ENCODE measurements at places on chromosomes 16 and 17.

DNA sequence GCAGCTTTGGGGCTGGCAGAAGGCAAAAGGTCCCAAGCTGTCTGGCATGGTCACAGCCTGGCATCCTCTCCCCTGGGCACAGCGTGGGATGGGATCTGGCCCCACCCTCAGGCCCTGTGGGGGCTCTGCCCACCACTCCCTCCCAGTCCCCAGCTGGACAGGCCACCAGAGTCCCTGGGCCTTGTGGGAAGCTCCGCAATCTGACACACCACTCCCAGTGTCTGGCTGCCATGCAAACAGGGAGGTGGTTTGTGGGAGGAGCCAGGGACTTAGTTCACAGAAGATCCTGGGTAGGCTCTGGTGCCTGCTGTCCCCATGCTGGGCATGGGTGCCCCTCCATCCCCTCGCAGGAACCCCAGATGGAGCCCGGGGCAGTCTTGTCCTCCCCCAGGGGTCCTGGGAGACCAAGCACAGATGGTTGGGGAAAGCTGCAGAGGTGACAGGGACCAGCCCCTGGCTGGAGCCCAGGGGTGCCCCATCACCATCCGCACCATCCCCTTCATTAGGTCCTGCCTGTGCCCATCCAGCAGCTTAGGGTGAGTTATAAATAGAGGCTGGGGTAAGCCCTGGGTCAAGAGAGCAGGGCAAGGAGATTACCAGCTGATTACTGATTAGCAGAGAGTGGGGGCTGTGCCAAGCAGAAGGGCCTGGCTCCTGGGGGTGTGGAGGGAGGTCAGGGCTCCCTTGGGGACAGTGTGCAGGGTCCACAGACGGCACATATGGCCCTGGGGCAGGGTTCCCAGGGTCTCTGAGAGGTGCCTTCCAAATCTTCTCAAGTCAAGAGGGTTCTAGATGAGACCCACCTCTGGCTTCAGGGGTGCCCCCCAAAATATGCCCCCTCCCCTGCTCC, 6.2 kb downstream of the FSCN2 start:
- DNase-seq: no peak

DNA sequence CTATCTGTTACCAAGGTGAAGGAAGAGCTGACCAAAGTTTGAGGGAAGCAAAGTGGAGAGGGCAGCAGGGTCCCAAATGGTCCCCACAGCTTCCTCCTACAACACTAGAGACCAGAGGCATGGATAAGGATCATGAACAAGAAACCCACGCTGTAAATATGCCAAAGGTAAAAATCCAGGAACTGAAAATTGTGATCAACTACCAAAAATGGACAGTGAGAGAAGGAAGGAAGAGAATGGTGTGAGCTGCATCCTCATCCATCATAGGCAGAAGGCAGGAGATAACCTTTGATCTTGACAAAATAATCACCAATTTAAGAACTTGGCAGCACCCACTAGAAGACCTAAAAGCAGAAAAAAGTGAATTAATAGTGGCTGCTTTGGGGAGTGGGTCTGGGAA, 66.2 kb downstream of the CYTH1 start:
- no peak for DNase-seq

DNA sequence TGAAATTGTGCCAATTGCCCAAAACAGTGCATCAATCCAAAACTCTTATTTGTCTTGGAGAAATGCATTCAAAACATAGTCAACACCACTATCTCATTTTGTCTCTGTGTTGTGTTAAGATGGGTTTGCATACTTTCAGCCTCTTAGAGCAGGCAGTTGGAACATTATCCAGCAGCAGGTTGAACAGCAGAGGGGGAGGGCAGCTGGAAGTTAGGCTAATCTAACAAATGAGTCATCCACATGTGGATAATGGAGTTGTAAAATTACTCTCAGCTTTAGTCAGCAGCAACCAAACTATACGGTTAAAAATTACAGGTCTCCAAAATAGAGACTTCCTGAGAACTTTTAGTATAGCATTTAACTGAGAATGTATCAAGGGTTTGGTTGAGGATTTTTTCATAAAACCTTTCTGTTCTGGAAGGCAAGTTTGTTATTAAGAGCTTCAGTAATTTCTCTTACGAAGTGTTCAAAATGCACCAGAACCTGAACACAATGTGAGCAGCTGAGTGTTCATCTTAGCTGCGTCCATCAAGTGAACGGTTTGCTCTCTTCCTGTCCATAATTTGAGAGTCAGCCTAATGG, 46.3 kb downstream of the PRKCA start:
- DNase-seq: no peak

DNA sequence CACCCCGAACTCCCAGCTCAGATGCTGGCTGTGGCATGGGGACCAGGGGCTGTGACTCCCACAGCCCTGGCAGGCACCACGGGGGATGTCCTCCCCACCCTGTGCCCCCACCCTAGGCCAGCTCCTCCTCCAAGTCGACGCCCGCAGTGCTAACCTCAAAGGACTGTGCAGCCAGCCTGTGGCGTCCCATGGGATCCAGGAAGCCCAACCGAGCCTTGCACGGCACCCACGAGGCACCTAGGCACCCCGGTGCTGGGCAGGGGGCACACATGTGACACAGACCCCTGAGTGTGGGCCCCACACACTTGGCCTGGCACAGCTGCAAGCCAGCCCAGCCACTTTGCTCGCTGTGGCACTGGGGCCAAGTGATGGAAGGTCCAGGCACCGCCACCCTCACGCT, 3.9 kb downstream of the GCGR start:
- DNase-seq: no peak

GRCh38 chr17:9729735-9730420, 61.5 kb downstream of the DHRS7C start:
- DNase-seq: no peak

GRCh38 chr17:79871131-79871530, 31.9 kb upstream of the CBX4 start:
- no peak for DNase-seq

GRCh38 chr16:69863401-69864281, 87.5 kb upstream of the CLEC18A start:
- no peak for DNase-seq

DNA sequence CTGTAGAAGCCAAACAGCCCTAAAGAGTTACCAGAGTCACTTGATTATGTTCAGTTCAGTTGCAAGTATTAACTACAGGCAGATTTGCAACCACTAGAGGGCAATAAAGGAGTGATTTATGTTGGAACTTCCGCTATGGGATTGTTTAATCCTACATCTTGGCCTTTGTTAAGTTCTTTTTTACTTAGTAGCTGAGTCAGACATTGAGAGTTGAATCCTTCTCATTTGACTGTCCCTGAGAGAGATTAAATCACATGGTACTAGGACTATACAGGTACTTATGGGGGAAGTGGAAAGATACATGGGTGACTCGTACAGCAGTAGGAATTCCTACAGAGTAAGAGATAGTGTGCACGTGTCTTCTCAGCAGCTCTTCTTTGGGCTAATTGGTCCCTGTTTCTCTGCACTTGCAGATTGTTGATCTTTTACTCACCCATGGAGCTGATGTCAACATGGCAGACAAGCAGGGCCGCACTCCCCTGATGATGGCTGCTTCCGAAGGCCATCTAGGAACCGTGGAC, 40.3 kb downstream of the CYB561 start:
- DNase-seq: no peak

DNA sequence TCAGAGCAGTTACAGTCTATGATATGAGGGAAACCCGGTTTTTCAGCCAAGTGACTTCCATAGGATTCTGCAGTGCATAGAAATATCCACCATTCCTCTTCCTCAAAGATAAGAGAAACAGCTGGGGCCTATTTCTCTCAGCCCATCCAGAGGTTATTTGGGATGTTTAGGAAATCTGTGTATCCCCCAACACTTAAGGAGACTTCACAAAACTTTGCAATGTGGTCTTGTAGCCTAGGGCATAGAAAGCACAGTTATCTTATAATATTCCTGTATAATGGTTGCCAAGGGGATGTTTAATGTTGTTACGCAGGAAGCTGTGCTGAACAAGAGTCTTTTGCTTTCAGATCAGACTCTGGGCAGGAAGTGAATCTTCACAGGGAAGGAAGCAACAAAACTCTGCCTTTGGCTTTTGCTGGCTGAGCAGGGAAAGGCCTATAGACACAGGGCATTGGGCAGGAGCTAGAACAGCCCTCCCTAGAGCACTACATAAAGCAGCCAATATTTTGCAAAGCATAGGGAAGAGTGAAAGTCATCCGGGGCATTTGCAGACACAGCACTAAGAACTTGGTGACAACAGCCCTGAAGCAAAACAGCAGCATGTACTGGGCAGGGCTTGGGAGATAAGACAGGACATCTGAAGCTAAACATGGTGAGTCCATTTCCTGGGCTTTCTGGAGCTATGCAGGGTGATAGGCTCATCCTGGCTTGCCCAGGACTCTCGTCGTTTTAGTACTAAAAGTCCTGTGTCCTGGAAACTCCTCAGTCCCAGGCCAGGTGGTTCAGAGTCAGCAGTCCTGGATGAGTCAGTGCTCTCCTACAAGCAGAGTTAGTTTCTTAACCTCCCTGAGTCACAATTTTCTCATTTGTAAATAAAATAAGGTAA, 18.7 kb upstream of the BEAN1 start:
- DNase-seq: no peak

GRCh38 chr16:27378871-27379481, 23.0 kb upstream of the IL21R start:
- no peak for DNase-seq

DNA sequence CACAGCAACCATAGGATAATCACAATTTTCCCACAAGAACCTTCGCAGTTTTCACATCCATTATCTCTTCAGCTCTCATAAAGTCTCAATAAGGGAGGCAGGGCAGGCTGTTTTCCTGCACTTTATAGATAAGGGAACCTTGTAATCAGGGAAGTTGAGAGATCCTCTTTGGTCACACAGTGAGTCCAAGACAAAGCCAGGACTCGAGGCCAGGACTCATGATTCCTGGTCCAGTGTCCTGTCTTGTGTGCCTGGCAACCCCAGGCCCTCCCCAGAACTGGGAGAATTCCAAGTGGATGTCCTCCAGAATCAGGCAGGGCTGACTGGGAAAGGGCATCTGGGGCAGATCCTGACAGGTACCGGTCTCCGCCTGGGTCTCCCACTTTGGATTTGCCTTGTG, 23.1 kb upstream of the PHF12 start:
- no peak for DNase-seq

- no peak for DNase-seq
Observed at GRCh38 chr17:81545160-81545949, 6.8 kb downstream of the FAAP100 start.

DNA sequence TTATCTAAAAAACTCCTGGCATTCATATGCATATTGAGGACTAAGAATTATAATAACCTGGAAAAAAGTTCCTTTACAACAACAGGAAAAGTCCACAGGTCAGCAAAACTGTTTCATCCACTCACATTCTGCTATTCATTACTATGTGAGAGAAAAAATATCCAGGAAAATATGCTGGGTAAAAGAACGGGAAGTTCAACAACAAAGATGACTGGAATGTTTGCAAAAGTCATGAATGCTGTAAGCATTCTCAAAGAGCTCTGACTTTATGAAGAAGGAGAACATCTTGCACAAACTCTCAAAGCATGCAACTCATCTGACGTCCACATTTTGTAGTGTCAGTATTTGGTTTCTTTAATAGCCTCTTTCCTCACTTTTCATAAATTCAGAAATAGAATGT, 56.9 kb upstream of the ALDH3A1 start:
- no peak for DNase-seq

DNA sequence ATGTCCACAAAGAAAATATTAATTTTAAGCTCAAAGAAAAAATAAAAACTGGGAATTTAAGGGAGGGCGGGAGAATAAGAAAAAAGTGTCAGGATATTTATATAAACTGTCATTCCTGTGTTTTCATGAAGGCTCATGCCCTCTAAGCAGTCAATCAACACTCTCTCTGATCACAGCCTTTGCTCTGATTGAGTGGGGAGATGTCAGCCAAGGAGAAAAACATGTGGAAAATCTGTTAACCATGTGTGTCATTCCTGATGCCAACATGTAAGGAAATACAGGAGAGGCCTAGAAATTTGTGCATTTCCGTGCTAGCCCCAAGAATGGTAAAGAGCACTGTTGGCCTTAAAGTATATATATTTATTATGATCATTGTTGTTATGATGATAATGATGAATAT, 137.9 kb upstream of the IRX5 start:
- no peak for DNase-seq

- no peak for DNase-seq
Observed at GRCh38 chr17:59436900-59437299, 105.4 kb downstream of the YPEL2 start.

DNA sequence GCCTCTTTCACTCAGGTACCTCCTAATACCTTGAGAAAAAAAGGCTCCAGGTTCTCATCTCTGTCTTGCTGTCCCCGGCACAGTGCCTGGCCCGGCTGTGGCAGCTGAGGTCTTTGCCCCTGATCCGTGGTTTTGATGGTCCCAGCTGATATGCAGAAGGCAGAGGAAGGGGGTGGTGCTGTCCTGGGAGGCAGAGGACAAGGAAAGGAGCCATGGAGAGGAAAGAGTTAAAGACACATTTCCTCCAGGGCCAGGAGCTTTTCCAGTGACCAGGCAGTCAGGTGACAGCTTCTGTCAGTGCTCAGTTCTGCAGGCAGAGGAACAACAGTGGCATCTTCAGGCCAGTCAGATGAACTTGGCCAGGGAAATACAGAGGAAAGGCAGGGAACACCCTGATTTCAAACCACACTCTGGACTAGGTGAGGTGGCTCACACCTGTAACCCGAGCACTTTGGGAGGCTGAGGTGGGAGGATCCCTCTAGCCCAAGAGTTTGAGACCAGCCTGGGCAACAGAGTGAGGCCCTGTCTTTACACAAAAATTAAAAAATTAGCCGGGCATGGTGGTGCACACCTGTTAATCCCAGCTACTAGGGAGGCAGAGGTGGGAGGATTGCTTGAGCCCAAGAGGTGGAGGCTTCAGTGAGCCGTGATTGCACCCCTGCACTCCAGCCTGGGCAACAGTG, 3.3 kb upstream of the COG1 start:
- DNase-seq: no peak

GRCh38 chr16:13305019-13305755, 403.8 kb downstream of the SHISA9 start:
- DNase-seq: no peak

- DNase-seq: no peak
Observed at GRCh38 chr17:58285422-58285810, 4.7 kb upstream of the MPO start.

DNA sequence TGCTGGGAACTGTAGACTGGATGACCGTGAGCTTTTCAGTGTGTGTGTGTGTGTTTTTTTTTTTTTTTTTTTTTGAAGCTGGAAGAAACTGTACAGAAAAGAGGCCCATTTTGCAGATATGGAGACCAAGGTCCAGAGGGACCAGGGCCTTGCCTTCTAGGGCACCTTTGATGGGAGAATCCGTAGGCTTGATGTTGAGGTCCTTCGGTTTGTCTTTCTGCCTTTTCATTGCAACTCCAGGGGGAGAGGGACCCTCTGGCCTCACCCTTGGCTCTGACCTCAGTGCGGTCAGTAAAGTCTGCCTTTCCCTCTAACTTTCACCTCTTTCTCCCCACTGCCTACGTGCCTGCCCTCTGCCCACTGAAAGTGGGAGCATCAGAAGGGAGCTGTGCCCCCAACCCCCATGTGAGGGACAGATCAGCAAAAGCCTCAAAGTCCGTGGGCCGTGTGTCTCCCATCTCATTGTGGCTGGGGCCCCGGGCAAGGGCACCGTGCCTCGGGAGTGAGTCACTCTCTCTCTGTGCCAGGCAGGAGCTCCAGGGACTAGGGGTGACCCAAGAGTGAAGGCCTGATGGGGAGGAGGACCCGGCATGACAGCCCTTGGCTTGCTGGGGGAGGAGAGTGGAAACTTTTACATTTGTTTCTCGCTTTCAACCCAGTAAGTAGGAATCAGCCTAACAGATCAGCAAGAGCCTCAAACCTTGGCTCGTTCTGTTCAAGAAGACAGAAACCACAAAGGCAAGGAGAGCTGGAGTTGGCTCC, 123.6 kb downstream of the CMIP start:
- DNase-seq: no peak

GRCh38 chr16:86929057-86929871, 350.9 kb downstream of the FOXL1 start:
- no peak for DNase-seq

- no peak for DNase-seq
Observed at GRCh38 chr17:40303009-40303657, 5.8 kb upstream of the RARA start.

Data from stimulated activated CD4-positive, alpha-beta T cell treated with anti-CD3 and anti-CD28 coated beads, Interleukin-1b, Interleukin-23, amount 100 ng/mL, for 1 hour (primary cell).